ENCODE measurements at places on chromosomes 5 and 9. TPM values are rescaled to one million over a fixed set of nuclear protein-coding genes. Genes with fewer than 3 reads are reported as not detected.

The SURF1 gene
- 25.4 TPM for total RNA-seq

- ATAC-seq: no peak
Observed at GRCh38 chr5:164909673-164910072, 1404.3 kb downstream of the MAT2B start.

DNA sequence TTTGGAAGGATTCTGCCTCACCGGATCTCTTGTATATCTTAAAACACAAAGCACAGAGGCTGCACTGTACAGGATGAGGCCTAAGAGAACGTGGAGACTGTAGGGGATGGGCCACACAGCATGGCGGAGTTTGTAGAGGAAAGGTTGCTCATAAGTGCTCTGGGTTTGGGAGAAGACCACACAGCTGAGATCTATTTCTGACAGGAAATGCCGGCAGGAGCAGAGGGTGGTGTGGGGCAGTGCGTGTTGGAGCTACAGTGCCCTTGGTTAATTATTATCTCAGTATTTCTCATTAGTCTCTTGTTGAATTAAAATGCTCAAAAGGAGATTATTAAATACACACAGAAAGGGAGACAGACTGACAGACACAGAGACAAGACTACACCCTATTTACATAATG, 9.6 kb downstream of the PALM2AKAP2 start:
- no peak for ATAC-seq

DNA sequence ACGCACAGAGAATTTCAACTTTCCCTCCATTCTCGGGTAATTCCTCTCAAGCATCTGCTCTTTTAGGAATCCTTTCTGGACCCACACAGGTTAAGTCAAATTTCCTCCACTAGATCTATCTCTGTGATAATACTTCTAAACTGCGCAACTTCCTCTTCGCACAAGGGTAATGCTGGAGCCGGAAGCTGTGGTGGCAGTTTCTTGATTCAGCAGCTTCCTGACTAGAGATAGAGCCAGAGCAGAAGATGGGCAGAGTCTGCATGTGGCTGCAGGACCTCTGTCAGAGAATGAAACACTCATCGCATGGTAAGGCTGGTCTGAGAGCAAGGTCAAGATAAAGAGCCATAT, 11.1 kb upstream of the CDC42SE2 start:
- peak; percentile 76 for ATAC-seq
